Activated T-cell treated with anti-CD3 and anti-CD28 coated beads, Interleukin-2, amount 50 U/mL, for 1 hour (primary cell): ENCODE measurements at places on chromosomes 2 and 18.

GRCh38 chr2:239122421-239123110, 274.7 kb downstream of the TWIST2 start:
- no peak for DNase-seq

- no peak for DNase-seq
Observed at GRCh38 chr2:169393068-169393590, 30.8 kb upstream of the LRP2 start.

DNA sequence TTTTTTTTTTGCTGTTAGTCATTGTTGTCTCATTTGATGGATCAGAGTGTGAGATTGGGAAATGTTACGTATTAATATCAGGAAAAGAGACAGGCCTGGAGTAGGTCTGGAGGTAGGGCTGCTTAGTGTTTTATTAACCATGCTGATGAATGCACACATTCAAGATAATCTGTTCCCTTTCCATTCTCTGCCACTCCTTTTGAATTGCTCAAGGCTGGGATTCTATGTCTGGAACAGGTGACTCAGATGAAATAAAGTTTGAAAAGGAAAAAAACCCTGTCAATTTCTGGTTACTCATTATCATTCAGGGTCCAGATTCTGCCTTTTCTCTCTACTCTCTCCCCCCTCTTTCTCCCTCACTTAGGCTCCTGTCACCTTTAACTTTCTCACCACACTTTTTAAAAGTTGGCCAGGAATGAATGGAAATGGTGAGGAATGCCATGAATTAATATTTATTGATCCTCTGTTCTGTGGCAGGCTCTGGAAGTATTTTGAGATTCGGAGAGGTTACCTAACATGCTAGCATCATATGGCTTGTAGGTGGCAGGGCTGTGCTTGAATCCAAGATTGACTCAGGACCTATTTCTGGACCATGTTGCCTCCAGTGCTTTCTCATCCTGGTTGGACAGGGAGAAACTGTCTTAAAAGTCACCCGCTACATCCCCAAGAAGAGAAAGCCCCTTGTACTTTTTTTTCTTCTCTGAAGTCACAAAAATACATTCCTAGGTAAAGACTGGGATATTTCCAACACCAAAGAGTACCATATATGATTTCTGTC, 40.2 kb downstream of the MAP4K4 start:
- no peak for DNase-seq

GRCh38 chr18:49365346-49365745, 95.1 kb downstream of the DYM start:
- no peak for DNase-seq

DNA sequence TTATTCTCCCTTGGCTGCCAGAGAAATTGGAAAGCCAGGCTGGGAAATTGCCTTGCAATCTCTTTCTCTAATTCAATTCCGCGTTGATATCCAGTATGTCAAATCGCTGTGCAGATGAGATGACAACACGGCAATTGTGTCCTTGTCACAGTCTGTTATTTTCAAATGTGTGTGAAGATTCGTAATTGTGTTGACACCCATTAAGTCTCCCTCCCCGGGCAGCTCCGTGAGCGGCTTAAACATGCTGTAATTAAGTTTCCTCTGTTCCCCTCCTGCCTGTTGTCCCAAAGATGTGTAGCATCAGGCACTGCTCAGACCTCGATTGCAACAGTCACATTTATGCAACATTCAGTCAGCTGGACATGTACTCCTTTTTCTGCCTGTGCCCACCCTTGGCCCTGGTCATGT, 209.5 kb downstream of the LPIN1 start:
- no peak for DNase-seq

- DNase-seq, result no peak
Observed at GRCh38 chr2:173676647-173677046, 288.5 kb downstream of the SP3 start.
